Common myeloid progenitor, CD34-positive (primary cell): ENCODE measurements at places on chromosomes 13 and 19.
A peak's percentile ranks its signal among the peaks of the same experiment; 100 is the strongest.

DNA sequence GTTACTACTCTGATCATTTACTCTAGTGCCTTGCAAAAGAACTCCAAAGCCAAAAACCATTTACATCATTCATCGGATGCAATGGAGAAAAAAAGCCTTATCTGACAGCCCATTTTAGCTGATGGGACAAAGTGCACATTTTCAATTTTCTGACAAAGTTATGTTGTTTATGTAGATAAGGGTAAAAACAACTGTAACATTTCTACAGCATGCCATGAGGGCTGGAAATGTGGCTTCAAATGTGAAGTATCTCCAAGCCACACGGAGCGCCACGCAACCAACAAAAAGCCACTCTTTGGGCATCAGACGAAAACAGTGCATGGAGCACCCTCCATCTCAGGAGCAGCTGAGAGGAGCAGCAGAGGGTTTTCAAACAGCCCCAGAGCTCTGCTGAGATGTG is 364.6 kb upstream of the ZNF507 start:
- no peak for DNase-seq

- DNase-seq = peak; percentile 78
These were observed at the start of gene ZNF98 for GRCh38 chr19:22422211-22422610. Gene ZNF98 (minus strand): TSS chr19:22422346. CDS start chr19:22422224, 122 bp downstream.

GRCh38 chr13:21361706-21362105 is 97.4 kb downstream of the ZDHHC20 start:
- DNase-seq = no peak

- peak; percentile 74 for DNase-seq
These were observed 113.1 kb downstream of the PAN3 start for GRCh38 chr13:28251466-28251865.

DNA sequence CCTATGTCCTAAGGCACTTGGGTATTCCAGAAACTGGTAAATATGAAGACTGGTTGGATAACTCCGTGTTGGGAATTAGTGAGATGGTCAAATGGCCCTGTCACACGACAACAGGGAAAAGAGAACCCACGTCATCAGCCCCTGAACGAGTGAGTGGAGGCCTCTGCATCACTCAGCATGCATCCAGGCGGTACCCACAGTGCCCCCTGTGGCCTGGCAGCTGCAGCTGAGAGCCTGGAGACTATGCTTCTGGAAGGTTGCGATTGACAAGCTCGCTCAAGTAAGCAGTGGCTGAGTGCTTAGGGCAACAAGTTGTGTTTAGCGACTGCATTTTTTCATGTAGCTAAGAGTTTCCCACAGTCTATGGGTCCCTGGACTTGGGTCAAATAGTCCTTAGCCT is 55.9 kb downstream of the COL4A2 start:
- no peak for DNase-seq

- DNase-seq = no peak
These were observed 8.3 kb downstream of the GNG7 start for GRCh38 chr19:2694196-2694595.

DNA sequence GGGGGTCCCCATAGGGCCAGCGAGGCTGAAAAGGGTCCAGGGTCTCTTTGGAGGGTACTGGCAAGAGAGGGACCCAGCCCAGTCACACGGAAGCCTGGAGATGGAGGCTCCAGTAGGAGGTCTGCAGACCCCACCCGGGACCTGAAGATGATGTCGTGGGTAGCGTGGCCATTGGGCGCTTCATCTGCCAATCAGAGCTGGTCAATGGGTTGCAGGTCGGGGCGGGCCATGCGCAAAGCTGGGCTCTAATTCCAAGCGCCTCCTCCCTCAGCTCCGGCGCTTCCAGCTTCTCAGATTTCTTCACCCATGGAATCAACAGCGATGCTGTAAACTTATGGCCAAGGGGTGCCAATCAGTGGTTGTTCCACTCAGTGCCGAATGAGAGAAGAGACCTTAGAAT is 10.9 kb downstream of the SIGLEC12 start:
- no peak for DNase-seq

DNA sequence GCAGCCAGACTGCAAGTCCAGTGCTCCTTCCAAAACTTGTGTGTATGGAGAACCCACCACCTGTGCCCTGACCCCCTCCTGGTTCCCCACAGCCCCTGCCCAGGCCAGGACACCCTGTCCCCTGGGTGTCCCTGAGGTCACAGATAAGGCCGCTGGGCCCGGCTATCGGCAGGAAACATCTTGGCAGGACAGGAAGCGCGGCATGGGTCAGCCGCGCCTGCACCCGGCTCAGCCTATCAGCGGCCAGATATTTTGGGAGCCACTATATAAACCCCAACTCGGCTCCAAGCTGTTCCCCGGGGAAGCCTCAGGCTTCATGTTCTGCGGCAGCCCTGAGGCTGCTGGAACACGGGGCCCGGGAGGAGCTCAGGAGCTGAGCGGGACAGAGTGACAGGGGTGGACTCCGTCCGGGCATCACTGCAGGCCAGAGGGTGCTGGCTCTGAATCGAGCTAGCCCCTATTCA is 60.8 kb downstream of the AP1M1 start:
- DNase-seq = peak; percentile 97

DNA sequence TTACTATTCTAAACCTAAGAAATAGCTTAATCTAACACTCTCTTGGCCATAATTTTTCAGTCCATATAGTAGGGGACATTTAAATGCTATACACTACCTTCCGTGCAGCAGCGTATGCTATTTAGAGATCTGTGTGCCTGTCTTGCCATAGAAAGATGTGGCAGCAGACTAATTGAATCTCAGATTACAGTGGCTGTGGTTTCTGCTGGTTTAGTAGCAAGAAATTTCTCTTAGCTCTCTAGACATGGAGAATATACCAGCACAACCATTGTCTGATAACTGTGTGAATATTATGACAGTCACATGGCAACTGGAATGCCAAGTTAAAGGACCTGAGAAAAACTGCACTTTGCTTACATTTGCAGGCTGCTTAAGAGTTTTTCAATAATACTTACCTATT is 672.4 kb upstream of the MIR17HG start:
- no peak for DNase-seq

DNA sequence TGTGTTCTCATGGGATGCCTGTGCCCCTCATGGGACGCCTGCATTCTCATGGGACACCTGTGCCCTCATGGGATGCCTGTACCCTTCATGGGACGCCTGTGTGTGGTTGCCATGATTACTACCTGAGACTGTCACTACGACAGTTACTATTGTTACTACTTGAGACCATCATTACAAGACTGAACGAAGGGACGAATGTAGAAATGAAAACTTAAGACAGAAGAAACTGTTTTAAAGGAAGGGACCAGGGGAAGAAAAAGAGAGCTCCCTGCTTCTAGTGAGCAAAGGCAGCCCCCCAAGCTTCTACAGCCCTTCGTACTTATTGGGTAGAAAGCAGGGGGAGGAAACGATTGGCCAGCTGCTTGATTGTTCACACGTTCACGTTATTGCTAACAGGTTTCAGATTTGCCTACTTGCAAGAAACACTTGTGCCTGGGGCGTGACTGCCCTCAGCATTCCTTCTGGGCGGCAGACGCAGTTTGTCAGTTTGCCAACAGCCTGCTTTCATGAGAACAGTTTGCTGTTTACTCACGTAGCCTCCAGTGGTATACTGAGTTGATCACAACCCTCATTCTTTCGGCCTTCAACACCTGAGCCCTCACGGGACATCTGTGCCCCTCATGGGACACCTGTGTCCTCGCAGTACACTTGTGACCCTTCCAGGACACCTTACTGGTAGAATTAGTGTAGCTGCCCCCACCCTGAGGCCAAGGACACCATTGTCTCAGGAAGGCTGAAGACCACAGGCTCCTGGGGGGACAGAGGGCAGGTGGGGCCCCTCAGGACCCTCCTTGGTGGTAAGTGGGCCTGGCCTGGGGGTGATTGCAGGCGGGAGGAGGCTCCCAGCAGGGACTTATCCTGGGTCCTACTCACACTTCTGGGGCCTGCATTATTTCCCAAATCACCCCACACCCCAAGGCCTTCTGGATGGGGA is 2.5 kb upstream of the S1PR4 start:
- DNase-seq = peak; percentile 47

DNA sequence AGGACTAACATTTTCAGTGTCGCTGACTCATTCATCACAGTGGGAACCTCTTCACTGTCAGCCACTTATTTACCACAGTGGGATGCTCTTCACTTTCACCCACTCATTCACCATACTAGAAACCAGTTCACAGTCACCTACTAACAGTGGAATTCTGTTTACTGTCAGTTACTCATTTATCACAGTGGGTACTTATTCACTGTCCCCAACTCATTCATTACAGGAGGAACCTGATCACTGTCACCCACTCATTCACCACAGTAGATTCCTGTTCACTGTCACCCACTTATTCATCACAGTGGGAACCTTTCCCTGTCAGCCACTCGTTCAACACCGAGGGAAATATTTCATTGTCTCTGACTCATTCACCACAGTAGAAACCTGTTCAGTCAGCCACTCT is 10.1 kb upstream of the ZNF85 start:
- DNase-seq = no peak

GRCh38 chr13:21998279-21998990 is 327.6 kb downstream of the FGF9 start:
- DNase-seq = no peak

- DNase-seq = peak; percentile 48
These were observed 75.3 kb upstream of the SCEL start for GRCh38 chr13:77460195-77460594.

- DNase-seq = peak; percentile 74
These were observed 41.7 kb upstream of the CEACAM20 start for GRCh38 chr19:44570984-44571684.

DNA sequence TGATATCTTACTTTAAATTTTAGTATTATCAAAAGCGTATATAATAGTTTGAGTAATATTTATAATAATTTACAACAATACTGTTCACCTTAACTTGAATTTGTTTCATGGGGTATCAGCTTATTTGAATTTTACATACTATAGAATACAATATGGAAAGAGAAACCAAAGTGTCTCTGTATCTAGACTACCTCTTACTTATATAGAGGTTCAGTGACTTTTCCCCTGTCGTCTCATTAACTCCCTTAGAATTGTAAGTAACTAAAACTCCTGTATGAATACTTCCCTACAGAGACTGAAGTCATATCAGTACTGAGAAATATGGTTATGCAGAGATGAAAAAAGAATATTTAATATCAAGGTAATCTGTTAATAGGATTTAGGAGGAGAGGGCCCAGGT is 26.8 kb downstream of the COG6 start:
- no peak for DNase-seq

- DNase-seq = peak; percentile 41
These were observed 491.3 kb downstream of the DIAPH3 start for GRCh38 chr13:59672445-59672844.

DNA sequence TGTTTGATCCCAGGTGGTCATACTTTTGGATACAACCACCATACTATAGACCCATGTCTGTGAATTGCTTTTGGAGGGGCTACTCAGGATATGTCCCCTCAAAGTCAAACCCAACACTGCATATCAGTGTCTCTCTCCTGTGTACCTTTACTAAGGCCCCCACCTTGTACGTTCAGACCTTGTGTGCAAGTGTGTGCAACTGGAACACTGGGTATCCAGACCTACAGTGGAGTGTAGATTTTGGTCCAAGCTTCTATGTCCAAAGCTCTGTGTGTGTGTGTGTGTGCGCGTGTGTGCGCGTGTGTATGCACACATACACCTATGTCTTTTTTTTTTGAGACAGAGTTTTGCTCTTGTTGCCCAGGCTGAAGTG is 18.0 kb downstream of the KLK2 start:
- no peak for DNase-seq

- DNase-seq = no peak
These were observed 39.4 kb downstream of the RFX2 start for GRCh38 chr19:6070720-6071485.

DNA sequence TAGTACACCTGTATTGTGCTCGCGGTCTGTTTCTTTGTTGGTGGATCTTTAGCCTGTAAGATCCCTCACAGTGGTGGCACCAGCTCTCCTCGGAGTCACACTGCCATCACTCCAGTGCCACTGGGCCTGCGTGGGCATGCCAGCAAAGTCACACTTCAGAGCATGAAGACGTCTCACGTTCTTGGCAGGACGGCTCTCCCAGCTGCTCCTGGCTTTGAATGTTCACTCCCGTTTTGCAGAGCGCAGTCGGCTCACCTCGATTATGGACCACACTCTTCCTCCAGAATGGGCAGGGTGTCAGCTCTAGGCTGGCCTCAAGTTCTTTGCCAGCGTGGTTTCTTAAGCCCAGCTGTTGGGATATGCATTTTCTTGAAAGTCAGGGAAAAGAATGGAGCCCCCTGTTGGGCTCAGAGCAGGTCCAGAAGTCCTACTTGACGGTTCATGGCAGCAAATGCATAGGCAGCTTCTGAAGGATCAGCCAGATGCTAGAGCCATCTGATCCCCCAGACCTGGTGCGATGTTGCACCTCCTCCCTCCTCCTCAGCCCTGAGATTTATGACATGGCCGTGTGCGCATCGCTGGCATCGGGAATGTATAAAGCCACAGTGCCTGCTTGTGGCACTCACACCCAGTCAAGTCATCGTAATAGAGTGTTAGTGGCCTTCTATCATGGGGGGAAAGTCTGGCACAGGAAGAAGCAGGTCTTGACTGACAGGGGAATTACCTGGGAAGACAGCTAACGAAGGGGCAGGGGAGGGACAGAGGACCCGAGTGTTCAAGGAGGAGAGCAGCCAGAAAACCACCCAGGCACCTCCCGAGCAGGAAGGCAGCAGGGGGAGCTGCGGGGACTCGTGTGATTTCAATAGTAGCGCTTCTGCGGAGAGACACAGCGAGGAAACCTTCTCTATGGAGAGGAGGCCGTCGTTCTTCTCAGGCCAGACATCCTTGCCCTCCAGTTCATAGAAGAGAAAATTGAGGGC is 40.2 kb upstream of the NPAS1 start:
- no peak for DNase-seq

GRCh38 chr13:98719527-98720250 is 32.8 kb downstream of the SLC15A1 start:
- no peak for DNase-seq

DNA sequence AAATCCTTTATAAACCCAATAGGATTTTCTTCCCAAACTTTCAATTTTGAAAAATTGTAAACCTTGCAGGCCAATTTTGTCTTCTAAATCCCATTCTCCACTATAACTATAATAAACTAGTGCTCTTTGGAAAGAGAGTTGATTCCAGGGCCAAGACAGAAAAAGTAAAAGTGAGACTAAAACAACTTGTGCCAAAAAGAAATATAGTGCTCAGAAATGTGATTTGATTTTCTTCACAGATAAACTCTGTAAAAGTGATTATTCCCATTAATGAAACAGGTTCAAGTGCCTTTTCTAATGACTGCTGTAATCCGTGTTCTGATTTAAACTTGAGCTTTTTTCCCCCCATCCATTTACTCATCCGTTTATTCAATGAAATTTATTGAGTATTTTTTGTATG is 1831.1 kb downstream of the SLITRK5 start:
- no peak for DNase-seq

DNA sequence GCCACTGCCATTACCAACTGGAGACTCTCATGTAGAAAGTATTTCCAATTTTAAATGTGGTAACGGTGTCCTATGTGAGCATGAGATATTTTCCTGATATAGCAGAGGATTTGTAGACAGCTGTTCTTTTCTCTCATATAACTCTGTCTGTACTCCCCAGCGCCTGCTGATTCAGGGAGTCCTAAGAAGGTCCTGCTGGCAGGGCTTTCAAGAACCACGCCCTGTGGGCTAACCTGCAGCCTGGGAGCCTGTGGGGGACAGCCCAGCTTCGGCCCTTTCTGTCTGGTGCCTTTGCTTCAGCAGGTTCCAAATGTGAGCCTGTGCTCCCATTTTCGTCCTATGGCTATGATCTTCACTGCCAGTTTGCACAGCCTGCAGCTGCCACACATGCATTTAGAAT is 316.8 kb downstream of the ATP8A2 start:
- no peak for DNase-seq

GRCh38 chr19:16375157-16375935 is 50.7 kb downstream of the KLF2 start:
- DNase-seq = no peak

- peak; percentile 47 for DNase-seq
These were observed 705 bp downstream of the STXBP2 start for GRCh38 chr19:7637374-7638256.
